ENCODE measurements at places on chromosomes 6 and 20.

DNA sequence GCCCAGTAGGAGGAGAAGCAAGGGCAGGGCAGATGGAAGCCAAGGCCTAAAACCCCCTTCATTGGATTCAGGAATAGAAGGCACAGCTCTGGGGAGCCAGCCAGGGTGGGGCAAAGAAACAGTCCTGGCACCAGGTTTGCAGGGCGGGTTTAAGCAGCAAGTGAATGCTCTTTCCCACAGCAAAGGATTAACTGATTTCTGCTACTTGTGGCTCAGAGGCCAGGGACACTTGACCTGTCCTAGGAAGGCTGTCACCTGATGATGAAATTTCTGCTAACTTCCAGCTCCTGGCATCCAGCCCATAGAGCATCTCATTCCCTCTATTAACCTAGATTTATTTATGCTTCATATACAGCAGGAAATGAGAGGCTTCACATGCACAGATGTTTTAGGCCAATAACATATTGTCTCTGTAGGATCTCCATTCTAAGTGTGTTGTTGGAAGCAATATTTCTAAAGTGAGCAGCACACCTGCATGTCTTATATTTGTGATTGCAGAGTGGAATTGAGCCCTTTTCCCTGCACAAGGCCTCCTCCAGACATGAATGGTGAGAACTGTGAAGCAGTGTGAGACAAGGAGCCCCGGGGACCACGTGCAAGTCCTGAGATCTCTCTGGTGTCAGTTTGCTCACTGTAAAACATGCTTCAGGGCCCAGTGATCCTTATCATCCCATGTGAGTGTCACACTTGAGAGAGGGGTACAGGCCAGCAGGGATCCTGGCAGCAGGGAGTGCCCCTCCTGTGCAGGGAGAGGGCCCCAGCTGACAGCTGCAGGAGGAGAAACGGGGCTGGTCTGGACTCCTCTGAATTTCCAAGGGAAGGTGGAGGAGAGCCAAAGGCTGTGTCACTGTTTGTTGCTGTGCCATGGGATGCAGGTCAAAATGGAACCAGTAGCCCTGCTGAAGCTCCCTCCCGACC lies 41.1 kb upstream of the CST5 start:
- DNase-seq, result no peak

GRCh38 chr20:44990425-44990824 lies 24.1 kb downstream of the STK4 start:
- DNase-seq, result no peak

- DNase-seq, result no peak
Measured at GRCh38 chr6:16769131-16769985, 8.1 kb upstream of the ATXN1 start.

- no peak for DNase-seq
Measured at GRCh38 chr20:56431471-56431870, 19.4 kb downstream of the CASS4 start.

DNA sequence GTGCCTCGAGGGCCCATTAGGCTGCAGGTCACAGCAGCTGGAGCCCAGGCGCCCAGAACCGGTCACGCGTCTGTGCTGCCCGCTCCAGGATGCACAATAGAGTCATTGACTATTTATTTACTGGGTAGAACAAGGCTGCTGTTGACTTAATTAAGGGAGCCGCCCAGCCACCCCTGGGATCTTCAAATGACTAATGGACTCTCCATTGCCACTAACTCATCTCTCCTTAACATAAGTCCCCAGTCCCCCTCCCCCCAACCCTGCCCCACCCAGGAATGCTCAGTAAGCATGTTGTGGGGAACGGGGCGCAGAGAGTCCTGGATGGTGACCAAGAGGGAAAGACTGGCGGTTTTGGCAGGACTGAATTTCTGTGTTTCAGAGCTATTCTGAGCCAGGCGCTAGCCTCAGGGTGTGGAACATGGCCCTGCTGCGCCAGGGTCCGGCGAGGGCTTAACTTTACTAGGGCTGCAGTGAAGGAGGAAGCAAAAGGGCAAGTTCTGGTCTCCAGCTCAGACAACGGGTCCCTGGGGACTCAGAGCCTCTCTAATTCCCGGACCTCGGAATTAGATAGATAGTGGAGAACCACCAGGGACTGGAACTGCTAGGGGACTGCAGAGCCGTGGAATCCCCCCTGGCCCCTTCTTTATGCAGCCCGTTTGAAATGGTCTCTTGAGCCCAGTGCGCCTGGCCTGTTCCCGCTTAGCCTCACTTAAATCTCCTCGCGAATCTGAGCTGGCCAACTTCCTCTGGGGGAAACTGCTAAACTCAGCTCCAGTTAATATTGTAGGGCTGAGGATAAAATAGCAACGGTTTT lies 1.5 kb upstream of the GRIK2 start:
- DNase-seq, result no peak

DNA sequence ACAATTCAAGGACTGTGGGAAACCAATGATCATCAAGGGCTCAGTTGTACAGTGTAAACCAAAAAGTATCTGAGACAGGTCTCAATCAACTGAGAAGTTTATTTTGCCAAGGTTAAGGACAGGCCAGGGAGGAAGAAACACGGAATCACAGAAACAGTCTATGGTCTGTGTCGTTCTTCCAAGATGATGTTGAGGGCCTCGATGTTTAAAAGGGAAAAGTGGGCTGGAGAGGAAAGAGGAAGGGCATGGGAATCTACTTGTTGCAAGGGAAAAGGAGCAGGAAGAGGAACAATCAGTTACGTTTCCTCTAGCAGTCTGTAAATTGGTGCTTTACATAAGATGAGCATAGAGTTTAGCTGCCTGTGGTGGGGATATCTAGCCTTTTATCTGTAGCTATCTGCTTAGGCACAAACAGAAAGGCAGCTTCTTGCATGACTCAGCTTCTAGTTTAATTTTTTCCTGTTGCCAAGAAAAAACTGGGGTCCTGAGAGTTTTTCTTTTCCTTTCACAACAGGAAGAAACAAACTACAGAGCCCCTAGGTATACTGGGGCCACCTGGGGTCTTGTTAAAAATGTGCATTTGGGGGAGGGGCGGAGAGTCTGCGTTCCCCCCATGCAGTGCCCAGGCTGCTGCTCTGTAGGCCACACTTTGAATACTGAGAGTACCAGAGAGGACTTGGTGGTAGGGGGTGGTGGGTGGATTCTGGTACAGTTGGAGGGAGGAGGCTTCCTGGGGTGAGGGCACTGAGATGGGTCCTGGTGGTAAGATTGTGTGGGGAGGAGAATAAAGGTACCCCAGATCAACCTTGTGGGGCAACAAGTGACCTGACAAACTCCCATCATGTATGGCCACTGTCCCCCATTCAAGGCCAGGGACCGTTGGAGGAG lies 35.3 kb upstream of the EZR start:
- no peak for DNase-seq

DNA sequence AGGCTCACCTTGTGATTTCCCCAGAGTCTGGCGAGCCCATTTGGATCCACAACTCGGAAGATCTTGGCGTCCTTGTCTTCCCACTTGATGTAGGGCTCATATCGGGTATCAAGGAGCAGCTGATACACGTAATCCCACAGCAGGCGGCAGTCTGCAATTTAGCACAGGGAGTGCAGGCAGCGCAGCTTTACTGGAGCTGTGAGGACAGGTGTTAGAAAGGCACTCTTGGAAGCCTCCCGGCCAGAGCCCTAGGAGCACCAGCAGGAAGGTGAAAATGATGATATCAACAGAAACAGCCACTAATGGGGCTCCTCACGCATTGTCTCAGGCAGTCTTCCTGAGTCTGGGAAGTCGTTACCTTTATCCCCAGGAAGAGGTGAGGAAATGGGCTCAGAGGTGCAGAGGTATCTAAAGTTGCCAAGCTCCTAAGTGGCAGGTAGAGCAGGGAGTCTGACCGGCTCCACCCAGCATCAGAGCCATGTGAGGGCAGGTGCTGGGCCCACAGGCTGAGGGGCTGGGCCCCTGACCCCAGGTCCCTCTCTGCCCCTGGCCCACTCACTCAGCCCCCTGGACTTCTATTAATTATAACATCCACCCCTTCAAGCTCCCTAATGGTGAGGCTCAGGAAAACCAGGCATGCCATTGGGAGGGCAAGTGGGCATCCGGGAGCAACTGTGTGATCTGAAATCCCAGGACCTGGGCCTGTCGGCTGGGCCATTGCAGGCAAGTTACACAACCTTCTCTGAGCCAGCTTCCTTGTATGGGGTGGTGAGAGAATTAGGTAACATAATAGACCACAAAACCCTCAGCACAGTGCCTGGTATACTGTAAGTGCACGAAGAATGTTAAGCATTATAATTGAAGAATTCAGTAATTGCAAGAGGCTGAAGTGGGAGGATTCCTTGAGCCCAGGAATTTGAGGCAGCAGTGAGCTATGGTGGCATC lies 18.3 kb downstream of the ETV7 start:
- no peak for DNase-seq

DNA sequence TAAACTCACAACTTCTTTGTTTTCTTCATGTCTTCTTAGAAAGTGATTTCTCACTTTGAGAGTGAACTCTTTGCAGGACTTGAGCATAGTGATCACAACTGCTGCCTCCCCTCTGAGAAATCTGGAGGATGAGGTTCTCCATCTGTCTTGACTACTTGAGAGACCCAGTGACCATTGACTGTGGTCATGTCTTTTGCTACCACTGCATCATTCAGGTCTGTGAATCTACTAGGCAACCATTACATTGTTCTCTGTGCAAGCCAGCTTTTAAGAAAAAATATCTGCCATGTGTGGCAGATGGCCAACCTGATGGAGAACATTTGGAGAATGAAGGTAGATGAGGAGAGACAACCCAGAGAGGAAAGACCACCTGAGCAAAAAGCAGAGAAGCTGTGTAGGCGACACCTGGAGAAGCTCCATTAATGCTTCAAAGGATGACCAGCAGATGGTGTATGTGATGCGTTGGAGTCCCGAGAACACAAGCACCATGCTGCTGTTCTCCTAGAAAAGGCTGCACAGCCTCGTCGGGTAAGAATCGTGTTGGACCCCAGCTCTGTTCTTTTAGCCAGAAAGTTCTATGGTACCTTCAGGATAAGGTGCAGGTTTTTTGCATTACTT lies 25.1 kb upstream of the TRIM26 start:
- no peak for DNase-seq
